ENCODE measurements at places on chromosomes 5 and 9.

DNA sequence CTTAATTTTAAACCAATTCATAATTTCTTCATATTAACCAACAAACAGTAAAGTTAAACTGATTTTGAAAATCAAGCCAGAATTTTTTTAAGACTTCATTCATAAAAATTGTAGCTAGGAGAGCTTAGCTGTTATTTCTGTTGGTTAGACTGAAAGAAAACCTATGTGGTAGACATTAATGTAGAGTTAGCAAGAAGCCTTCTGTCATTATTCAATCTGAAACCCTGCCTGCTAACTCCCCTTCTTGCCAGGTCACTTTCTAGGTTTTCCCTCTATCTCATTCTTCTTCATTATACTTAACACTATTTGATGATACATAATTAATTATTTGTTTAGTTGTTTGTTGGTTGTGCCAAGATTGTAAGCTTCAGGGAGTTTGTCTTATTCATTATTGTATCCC, 304.3 kb upstream of the MEF2C start:
- no peak for DNase-seq

DNA sequence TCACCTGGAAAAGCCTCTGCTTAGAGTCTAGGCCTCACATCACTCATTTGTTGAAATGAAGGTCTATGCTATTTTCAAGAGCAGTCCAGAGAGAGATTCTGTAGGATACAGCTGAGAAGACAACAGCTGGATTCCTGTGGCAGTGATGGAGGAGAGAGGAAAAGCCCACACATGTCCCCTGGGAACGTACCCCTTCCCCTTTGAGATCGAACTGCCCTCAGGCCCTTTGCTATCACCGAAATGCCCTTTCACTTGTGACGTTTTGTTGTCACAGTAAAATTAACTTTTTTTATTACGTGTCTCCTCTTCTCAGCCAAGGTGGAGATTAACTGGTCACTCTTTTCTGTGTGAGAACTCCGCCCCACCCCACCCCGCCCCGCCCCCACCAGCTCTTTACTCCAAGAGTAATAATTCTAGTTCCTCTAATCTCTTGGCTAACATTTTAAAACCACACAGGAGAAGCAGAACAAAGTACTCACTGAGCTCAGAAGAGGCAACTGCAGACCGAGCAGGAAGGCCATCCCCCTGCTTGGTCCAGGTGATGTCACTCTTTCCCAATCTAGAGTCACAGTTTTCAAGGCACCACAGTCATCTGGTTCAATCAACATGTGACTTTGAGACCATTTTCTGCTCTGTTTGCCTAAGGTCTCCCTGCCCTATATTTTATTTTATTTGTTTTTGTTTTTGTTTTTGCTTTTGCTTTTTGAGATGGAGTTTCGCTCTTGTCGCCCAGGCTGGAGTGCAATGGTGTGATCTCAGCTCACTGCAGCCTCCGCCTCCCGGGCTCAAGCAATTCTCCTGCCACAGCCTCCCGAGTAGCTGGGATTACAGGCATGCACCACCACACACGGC, 105.6 kb downstream of the SUSD1 start:
- DNase-seq, result no peak

DNA sequence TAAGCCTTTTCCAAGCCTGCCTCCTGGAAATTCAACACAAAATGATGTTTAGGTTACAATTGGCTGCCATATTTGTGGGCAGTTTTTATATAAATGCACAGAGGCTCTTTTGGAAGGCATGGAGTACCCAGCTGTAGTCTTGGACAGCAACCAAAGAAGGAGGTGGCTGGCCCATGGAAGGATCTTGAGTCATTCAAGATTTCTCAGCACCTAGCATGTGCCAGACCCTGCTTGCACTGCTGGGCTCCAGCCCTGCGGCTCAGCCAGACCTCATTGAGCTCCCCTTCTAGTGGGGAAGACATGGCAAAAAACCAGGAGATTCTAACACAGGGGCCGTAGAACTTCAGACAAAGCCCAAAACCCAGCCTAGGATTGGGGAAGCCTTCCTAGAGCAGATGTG, 22.1 kb downstream of the JADE2 start:
- DNase-seq, result no peak

GRCh38 chr5:78975035-78975434, 10.1 kb downstream of the ARSB start:
- DNase-seq, result no peak

- DNase-seq, result peak; percentile 96
These were observed 18.6 kb upstream of the IFNB1 start for GRCh38 chr9:21096172-21096900.

DNA sequence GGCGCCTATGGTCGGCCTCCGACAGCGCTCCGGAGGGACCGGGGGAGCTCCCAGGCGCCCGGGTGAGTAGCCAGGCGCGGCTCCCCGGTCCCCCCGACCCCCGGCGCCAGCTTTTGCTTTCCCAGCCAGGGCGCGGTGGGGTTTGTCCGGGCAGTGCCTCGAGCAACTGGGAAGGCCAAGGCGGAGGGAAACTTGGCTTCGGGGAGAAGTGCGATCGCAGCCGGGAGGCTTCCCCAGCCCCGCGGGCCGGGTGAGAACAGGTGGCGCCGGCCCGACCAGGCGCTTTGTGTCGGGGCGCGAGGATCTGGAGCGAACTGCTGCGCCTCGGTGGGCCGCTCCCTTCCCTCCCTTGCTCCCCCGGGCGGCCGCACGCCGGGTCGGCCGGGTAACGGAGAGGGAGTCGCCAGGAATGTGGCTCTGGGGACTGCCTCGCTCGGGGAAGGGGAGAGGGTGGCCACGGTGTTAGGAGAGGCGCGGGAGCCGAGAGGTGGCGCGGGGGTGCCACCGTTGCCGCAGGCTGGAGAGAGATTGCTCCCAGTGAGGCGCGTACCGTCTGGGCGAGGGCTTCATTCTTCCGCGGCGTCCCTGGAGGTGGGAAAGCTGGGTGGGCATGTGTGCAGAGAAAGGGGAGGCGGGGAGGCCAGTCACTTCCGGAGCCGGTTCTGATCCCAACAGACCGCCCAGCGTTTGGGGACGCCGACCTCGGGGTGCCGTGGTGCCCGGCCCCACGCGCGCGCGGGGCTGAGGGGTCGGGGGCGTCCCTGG, 561 bp downstream of the DAPK1 start:
- DNase-seq, result peak; percentile 45

DNA sequence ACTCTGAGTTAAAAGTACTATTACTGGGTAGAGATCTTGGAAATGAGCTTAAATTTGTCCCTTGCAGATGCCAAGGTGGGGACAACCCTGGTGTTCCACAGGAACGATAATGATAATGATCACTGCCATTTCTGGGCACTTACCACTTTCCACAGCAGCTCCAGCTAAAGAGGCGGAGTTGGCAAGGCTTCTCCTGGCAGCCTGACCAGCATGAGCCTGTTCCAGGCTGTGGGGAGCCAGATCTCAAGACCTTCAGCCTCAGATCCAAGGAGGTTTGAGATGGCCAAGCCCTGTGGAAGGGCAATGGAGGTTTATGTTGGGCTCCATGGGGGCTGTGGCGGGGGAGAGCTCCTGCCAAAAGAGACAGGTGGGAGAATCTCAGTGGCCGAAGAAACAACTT, 244.9 kb upstream of the MVB12B start:
- no peak for DNase-seq

- peak; percentile 90 for DNase-seq
These were observed 258.3 kb downstream of the EPB41L4A start for GRCh38 chr5:112160652-112161391.

- no peak for DNase-seq
These were observed 192.0 kb downstream of the AP3B1 start for GRCh38 chr5:78102500-78102899.

Data from hematopoietic multipotent progenitor cell (in vitro differentiated cells).